Tongue (tissue), 3 donors: ENCODE measurements at places on chromosomes 2 and 18. TPM values are rescaled to one million over a fixed set of nuclear protein-coding genes. Genes with fewer than 3 reads are reported as not detected.

Gene CTIF
- 23.4 TPM for total RNA-seq

Gene GALR1
- total RNA-seq = 0.21 TPM

Gene MOCOS
- total RNA-seq = 0.31 TPM

Gene DLX2
- 0.72 TPM for total RNA-seq

Gene LINC00305
- total RNA-seq = not detected

Gene GAL3ST2
- not detected for total RNA-seq

Gene VAMP5
- total RNA-seq = 15.7 TPM

Gene ATP6V1C2
- 12.1 TPM for total RNA-seq

Gene ADD2
- 2.8 TPM for total RNA-seq

Gene WNT10A
- total RNA-seq = 5.7 TPM

Gene SCN3A
- 2.8 TPM for total RNA-seq

Gene GCKR
- not detected for total RNA-seq

Gene LYG1
- total RNA-seq = 0.41 TPM

Gene DSC2
- 54.9 TPM for total RNA-seq

Gene HAUS1
- total RNA-seq = 56.6 TPM
